ENCODE measurements at places on chromosomes 11 and 22.

DNA sequence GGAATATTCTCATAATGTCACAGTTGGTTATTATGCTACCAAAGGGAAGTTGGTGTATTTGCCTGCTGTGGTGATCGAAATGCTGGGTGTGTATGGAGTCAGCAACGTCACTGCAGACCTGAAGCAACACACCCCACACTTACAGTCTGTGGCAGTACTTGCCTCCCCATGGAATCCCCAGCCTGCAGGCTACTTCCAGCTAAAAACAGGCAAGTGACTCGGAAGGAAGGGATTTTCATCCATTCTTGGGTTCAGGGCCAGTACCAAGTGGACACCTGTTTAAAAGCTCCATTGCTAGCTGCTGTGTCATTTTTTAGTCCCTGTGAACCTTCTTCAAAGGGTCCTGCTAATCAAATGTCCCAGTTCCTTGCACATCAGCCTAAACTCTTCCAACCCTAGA lies 149.6 kb downstream of the C11orf91 start:
- DNase-seq = no peak

DNA sequence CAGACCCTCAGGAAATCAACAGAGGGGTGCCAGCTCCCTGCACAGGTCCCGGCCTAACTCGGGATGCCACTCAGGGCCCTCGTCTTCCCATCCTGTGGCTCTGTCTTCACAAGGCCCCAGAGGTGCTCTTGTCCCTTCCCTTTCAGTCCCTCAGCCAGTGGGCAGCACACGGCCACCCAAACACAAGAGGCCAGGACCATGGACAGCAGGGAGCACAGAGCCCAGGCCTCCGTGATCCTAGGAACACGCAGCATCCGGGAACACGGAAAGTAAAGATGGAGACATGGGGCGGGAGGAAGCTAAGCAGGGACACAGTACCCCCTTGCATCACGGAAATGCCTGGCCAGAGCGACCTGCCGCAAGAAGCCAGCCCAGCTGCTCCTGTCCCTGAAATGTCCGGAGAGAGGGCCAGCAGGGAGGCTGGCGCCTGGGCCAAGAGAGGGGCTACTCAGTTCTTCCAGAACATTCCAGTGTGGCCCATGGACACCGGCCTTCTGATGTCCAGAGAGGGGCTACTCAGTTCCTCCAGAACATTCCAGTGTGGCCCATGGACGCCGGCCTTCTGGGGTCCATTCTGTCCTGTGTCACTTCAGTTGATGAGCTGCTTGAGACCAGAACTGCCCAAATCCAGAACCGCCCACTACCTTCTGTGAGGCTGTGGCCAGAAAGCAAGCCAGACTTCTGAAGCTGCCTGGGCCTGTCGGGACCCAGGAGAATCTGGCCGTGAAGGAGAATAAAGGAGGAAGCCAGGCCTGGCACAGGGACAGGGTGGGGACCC lies 274.0 kb downstream of the BRD1 start:
- DNase-seq = peak; percentile 2

GRCh38 chr11:19453651-19454257 lies 213.0 kb upstream of the E2F8 start:
- peak; percentile 74 for DNase-seq

- no peak for DNase-seq
Measured at GRCh38 chr22:49948958-49949913, 11.3 kb upstream of the PIM3 start.

GRCh38 chr22:24185501-24186351 lies 4.4 kb downstream of the SUSD2 start:
- no peak for DNase-seq
